ENCODE measurements at places on chromosomes 1 and 21.

- no peak for DNase-seq
Measured at GRCh38 chr1:166570954-166571353, 268.3 kb upstream of the POGK start.

DNA sequence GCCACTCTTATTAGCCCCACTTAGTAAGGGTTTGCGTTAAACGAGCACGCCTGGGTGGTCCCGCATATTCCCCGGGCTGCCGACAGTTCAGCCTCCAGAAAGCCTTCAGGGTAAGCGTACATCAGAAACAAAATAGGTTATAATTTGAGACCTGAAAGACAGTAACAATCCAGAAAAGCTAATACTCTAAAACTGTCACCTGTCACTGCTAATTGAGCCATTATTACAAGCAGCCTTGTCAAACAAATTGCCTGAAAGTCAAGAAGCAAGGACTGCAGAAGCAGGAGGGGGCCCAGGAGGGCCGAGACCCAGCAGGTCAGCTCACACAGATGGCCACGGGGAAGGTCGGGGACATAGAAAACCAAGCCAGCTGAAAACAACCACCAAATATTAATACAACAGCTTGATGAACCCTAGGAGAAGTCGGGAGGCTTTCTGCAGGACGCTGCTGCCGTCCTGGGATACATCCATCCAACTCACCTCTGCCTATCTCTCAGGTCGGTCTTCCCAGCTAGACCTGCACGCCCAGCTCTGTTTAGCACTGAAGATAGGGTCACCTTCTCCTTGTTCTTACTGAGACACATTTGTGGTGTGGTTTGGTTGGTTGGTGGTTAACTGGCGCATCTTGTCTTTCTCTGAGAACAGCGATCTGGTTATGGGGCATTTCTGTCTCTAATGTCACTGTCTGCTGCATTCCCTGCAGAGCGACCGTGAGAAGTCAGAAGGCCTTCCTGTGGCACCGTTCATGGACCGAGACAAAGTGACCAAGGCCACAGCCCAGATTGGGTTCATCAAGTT, 110.8 kb downstream of the WDR4 start:
- no peak for DNase-seq

GRCh38 chr1:27092888-27093287, 62.0 kb downstream of the SLC9A1 start:
- DNase-seq = no peak

DNA sequence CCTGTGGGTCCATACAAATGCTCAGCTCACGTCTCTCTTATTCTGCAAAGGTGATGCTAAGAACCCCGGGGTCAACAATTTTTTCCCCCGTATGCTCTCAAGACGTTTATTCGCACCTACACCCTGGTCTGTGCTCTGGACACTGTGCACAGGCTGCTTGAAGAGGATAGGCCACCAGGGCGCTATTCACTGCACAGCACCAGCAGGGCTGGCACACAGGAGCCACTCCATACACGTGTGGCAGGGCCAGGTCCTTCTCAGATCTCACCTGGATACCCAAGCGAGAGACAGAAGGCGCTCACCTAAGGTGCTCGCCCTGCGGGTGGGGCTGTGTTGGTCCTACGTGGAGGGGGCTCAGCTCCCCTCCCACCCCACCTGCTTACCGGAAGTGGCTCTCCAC, 16.7 kb downstream of the TMEM63A start:
- DNase-seq = no peak

DNA sequence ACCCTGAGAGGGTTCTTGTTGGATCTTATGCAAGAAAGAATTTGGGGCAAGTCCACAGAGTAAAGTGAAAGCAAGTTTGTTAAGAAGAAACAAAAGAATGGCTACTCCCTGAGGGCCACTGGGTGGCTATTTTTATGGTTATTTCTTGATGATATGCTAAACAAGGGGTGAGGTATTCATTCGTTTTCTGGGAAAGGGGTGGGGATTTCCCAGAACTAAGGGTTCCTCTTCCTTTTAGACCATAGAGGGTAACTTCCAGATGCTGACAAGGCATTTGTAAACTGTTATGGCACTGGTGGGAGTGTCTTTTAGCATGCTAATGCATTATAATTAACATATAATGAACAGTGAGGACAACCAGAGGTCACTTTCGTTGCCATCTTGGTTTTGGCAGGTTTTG, 18.2 kb upstream of the IFI6 start:
- no peak for DNase-seq

GRCh38 chr1:205918955-205919746, 24.1 kb downstream of the SLC26A9 start:
- DNase-seq = peak; percentile 67

GRCh38 chr21:42706765-42707164, 53.3 kb downstream of the PDE9A start:
- DNase-seq = no peak

- no peak for DNase-seq
Measured at GRCh38 chr1:54094001-54094729, 40.8 kb downstream of the TCEANC2 start.

DNA sequence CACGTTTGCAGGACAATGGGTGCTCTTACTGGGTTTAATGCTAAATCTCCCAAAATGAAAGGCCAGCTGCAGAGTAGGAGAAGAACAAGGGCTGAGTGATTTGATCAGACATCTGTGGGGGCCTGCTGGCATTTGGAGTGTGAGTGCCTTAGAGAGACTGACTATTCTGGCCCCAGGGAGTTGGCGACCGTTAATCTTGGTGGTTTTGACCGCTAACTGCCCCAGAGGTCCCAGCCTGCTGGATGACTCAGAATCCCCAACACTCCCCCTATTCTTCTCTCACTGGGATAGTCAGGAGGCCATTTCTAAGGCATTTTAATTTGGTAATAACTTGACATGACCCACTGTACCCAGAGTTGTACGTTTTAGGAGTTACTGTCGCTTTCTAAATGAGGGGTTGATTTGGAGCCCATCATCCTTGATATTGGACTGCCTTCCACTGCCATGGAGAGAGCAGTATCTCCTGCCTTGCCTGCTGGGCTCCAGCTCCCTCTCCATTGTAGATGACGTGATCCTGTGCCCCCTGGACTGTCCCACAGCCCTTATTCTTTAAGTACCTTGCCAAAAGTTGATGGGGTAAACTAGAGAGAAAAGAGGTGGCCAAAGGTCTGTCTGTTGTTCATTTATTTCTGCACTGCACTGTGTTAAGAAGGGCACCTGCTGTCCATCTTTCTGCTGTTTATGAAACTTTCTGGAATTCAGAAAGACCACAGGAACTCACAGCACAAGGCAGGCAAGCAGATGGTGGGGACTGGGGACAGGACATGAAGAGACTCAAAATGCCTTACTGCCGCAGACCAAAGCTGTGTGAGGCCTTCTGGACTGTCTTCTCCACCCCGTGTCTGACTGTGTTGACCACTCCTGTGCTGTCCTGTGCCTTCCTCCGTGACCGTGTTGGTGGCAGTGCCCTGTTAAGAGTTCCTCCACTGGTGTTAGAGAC, 98.2 kb upstream of the ARTN start:
- no peak for DNase-seq

Measured in activated naive CD4-positive, alpha-beta T cell treated with anti-CD3 and anti-CD28 coated beads, Interleukin-2, amount 50 U/mL, for 16 hours (primary cell).